ENCODE measurements at places on chromosomes 12 and 14.

DNA sequence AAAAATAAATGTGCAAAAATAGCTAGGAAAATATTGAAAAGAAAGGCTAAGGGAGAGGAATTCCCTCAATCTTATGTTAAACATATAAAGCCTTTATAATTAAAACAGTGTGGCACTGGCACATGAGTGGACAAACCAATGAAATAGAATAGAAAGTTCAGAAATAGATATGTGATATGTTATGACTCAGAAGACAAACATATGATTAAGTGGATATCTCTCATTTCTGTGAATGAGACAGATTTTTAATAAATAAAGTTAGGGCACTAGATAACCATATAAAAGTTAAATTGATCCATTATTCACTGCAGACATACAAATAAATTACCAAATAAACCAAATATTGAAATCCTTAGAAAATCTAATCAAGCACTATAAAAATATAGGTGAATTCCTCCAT is 73.0 kb downstream of the ALG10B start:
- DNase-seq: no peak

- DNase-seq: no peak
Observed at GRCh38 chr14:85280074-85280473, 249.9 kb upstream of the FLRT2 start.

GRCh38 chr12:8471090-8471489 is 15.3 kb downstream of the CLEC6A start:
- DNase-seq: no peak

- DNase-seq: no peak
Observed at GRCh38 chr12:96360550-96360949, 39.7 kb downstream of the CDK17 start.

- no peak for DNase-seq
Observed at GRCh38 chr12:68450947-68451260, 118.7 kb upstream of the MDM1 start.

GRCh38 chr12:104142543-104142942 is 4.5 kb upstream of the NFYB start:
- DNase-seq: no peak

- no peak for DNase-seq
Observed at GRCh38 chr14:81633496-81633895, 99.8 kb upstream of the SEL1L start.

GRCh38 chr12:40192704-40193255 is 32.0 kb upstream of the LRRK2 start:
- no peak for DNase-seq

DNA sequence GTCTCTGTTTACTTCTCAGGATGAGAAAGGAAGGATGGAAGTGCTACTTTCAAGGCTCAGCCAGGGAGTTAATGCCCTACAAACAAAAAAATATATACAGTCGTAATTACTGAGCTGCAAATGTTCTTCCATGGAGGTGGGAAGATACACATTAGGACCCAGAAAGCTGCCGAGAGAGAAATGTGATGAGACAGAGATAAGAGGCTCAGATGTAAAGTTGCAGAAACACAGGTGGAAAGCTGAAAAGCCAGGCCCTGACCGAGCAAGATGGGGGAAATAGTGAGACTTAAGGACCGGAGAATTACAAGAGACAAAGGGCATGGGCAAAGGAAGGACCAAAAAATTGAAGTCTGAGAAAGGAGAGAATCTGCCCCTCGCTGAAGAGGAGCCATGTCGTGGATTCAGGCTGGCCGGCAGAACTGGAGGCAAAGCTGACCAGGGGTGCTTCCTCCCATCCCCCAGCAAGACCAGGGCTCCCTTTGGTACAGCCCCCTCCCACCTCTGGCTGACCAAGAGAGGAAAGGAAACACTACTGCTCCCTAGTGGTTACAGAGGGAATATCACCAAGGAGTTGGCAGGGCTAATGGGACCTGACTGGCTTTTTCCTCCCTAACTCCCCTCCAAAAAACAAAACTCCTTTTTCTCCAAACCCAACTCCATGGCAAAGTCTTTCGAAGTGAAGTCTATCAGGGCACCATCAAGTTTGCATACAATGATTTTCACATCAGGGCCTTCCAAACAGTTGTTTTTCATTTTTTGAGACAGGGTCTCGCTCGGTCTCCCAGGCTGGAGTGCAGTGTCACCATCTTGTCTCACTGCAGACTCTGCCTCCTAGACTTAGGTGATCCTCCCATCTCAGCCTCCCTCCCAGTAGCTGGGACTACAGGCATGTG is 12.1 kb downstream of the ZFHX2 start:
- DNase-seq: peak; percentile 13

DNA sequence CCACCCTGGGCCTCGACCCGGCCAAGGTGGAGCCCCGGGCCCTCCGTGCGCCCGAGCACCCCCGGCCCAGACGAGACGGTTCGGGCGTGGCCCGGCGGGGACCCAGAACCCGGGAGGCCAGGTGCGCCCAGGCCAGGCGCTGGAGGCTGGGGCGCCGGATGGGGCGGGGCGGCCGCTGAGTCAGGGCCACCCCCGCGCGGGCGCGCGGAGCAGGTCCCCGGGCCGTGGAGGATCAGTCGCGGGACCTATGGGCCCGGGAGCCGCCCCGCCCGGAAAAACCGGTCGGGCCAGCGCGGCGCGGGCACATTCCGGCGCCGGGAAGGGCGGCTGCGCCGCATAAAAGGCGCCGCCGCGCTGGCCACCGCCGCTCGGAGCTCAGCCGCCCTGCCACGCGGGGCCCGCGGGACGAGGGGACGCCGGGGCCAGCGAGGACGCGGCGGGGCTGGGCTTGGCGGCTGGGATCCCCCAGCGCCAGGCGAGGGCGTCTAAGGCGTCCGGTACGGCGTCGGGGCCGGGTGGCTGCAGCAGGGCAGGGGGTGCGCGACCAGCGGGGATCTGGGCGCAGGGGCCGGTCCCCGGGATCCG is 21.5 kb upstream of the KIF26A start:
- no peak for DNase-seq
